ENCODE measurements at places on chromosomes 7 and 10.

- no peak for DNase-seq
These were observed 13.1 kb upstream of the CPA1 start for GRCh38 chr7:130367088-130367755.

GRCh38 chr10:120715171-120715570 is 136.0 kb upstream of the WDR11 start:
- no peak for DNase-seq

GRCh38 chr7:46864716-46865115 is 717.2 kb downstream of the TNS3 start:
- no peak for DNase-seq

GRCh38 chr7:89648509-89648908 is 505.8 kb upstream of the STEAP1 start:
- DNase-seq, result no peak

- DNase-seq, result no peak
These were observed 86.1 kb downstream of the FAM107B start for GRCh38 chr10:14688606-14689005.

Data from COR-L47 (cell line).